Naive thymus-derived CD4-positive, alpha-beta T cell (primary cell): ENCODE measurements at places on chromosomes 12 and 14. TPM values are rescaled to one million over a fixed set of nuclear protein-coding genes. Genes with fewer than 3 reads are reported as not detected.

DNA sequence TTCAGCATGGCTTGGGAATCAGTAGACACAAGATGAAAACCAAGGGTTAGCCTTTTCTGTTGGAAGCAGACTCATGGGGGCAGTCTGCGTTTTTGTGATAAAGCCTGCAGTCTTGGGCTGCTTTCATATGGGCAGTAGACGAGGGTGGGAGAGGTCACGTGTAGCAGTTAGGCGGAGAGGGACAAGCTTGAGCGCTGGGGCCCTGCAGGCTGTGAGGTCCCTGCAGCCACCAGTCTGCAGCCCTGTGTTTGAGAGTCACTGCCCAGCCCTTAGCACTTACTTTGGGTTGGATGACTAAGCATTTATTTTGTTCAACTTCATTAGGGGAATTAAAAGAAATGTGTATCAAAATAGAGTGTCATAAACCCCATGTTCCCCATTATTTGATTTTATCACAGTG is 37.2 kb downstream of the EP400 start:
- H3K36me3 ChIP-seq: peaks cover 30% of the 10 kb centered on the region
- H3K4me3 ChIP-seq: no peak overlapping the region
- H3K4me1 ChIP-seq: no peaks in the 10 kb centered on the region
- H3K27me3 ChIP-seq: no peaks in the 10 kb centered on the region
- no peak overlapping the region for H3K27ac ChIP-seq
- DNase-seq: no peak

GRCh38 chr12:50727466-50727865 is 36.4 kb upstream of the ATF1 start:
- H3K27me3 ChIP-seq: no peaks in the 10 kb centered on the region
- no peak overlapping the region for H3K27ac ChIP-seq
- H3K4me1 ChIP-seq: no peaks in the 10 kb centered on the region
- DNase-seq: no peak
- H3K4me3 ChIP-seq: no peak overlapping the region
- H3K36me3 ChIP-seq: peaks cover 17% of the 10 kb centered on the region

DNA sequence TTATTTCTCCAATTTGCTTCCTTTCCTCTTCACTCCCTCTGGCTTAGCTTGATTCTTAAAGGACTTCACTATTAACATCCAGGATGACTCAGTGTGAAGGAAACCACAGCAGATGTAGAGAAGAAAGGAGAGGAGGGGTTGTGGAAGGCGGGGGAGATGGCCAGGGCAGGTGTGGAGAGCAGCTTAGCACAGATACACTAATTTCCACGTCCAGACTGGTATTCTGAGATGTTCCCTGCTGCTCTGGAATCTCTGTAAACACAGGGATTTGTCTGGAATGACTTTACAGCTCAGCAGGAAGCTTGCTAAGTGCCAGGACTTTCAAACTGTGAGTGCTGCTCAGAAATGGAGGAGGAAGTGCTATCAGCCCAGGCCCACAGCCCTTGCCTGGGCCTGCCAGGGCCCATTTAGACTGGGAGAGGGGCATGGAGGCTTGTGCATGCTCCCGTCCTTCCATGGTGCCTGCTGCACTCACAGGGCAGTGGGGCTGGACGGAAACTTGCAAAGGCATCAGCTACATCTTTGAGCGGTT is 202.5 kb upstream of the DDHD1 start:
- H3K27me3 ChIP-seq: no peaks in the 10 kb centered on the region
- H3K4me3 ChIP-seq: no peak overlapping the region
- H3K4me1 ChIP-seq: no peaks in the 10 kb centered on the region
- no peak for DNase-seq

- H3K27ac ChIP-seq: no peak overlapping the region
- DNase-seq: no peak
- no peaks in the 10 kb centered on the region for H3K36me3 ChIP-seq
- no peaks in the 10 kb centered on the region for H3K4me1 ChIP-seq
- H3K4me3 ChIP-seq: no peak overlapping the region
- no peaks in the 10 kb centered on the region for H3K27me3 ChIP-seq
These were observed 142.4 kb downstream of the OTOGL start for GRCh38 chr12:80241576-80242273.

DNA sequence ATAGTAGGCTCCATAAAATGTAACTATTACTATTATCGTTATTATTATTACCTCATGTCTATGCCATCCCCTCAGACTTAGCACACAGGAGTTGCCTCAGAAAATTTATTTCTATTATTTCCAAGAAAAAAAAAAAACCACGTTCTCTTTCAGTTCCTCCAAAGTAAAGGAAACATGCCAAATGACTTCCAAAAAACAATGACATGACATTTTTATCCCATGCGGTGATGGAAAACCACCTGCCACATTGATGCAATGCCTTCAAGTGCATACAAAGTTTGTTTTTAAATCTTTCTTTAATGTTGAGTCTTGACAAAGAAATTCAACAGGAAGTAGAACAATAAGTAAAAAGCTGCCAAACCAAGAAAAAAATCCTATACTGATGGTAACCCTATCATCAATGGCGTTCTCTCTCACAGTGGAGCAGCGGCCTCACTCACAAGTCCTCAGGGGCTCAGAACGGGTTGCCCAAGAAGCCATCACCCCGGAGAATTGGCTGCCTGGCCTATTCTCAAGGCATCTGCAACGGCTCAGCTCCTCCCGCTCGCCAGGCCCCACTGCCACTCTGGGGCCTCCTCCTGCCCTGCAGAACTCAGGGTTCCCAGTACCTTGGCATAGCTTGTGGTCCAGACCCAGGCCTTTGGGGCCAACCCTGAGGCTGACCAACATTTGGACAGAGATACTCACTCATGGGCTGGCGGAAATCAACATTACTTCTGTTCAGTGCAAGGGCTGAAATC is 51.9 kb downstream of the SERPINA3 start:
- no peak overlapping the region for H3K4me3 ChIP-seq
- no peak overlapping the region for H3K27ac ChIP-seq
- no peaks in the 10 kb centered on the region for H3K36me3 ChIP-seq

DNA sequence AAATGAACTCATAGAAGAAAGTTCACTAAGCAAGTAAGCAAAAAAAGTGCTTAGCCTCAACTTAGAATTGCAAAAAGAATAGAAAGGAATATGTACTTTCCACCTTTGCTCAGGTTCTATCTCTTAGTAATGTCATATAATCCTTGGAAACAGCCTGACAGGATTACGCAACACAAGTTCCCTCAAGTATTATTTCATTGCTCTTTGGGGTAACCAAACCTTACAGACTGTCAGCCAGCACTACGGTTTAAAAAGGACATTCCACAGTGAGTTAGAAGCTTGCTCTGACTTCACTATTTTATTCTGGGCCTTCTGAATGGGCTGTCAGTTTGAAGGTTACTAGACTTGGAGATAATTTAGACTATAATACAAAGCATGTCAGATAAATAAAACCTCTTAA is 264.0 kb downstream of the ATXN7L3B start:
- DNase-seq: no peak
- no peaks in the 10 kb centered on the region for H3K36me3 ChIP-seq
- no peaks in the 10 kb centered on the region for H3K27me3 ChIP-seq

DNA sequence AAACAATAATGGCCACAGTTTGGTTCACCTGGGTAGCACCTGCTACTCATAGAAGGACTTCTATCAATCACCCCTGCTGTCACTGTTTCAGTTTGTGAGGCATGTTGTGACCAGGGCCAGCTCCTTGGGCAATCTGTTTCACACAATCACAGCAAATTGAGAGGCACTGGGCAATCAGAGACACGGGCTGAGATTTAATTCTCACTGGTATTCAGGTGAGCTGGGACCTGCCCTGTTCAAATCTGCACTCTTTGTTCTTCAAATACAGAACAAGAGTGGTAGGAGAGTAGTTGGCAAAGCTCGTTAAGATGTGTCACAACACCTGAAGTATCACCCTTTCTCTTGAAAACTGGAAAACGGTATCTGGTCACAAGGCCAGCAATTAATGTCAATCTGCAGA is 57.8 kb upstream of the NAP1L1 start:
- H3K4me3 ChIP-seq: no peak overlapping the region
- H3K27ac ChIP-seq: no peak overlapping the region
- DNase-seq: no peak
- no peaks in the 10 kb centered on the region for H3K27me3 ChIP-seq
- no peaks in the 10 kb centered on the region for H3K36me3 ChIP-seq
- H3K4me1 ChIP-seq: peaks cover 15% of the 10 kb centered on the region

DNA sequence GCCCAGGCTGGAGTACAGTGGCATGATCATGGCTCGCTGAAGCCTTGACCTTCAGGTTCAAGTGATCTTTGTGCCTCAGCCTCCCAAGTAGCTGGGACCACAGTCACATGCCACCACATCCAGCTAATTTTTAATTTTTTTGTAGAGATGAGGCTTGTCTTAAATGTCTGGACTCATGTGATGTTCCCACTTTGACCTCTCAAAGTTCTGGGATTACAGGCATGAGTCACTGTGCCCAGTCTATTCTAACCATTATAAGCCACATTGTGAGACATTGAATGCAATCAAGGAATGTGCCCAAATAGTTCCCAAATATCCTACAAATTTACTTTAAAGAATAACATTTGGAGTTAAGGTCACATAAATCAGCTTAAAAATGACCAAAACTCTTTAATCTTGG is 130.7 kb upstream of the ARID2 start:
- H3K27ac ChIP-seq: no peak overlapping the region
- no peaks in the 10 kb centered on the region for H3K36me3 ChIP-seq
- H3K4me3 ChIP-seq: no peak overlapping the region
- DNase-seq: no peak
- H3K27me3 ChIP-seq: no peaks in the 10 kb centered on the region
- H3K4me1 ChIP-seq: no peaks in the 10 kb centered on the region

AMN gene
- total RNA-seq: 4.0 TPM

- H3K4me3 ChIP-seq: no peak overlapping the region
- no peak for DNase-seq
- H3K27me3 ChIP-seq: no peaks in the 10 kb centered on the region
- H3K36me3 ChIP-seq: no peaks in the 10 kb centered on the region
- H3K4me1 ChIP-seq: peaks cover 7% of the 10 kb centered on the region
These were observed 2.1 kb upstream of the CRIP2 start for GRCh38 chr14:105472486-105472991.

DNA sequence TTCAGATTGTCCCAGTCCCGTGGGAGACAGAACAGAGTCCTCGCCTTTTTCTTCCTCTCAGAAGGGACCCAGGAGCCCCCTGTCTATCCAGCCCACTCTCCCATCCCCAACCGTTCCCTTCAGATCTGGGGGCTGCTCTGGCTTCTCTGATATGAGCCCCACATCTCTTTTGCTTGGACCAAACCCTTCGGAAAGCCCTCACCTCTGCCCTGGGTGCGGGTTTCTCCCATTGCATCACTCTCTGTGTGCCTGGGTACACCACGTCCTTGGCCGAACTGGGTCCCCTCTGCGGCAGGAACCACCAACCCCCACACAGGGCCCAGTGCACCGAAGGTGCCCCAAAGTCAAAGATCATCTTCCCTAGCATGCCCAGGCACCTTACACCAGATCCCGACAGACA is 87.8 kb downstream of the DICER1 start:
- no peaks in the 10 kb centered on the region for H3K36me3 ChIP-seq
- no peak for DNase-seq
- H3K4me1 ChIP-seq: no peaks in the 10 kb centered on the region
- H3K27me3 ChIP-seq: no peaks in the 10 kb centered on the region
- no peak overlapping the region for H3K4me3 ChIP-seq
- no peak overlapping the region for H3K27ac ChIP-seq

DNA sequence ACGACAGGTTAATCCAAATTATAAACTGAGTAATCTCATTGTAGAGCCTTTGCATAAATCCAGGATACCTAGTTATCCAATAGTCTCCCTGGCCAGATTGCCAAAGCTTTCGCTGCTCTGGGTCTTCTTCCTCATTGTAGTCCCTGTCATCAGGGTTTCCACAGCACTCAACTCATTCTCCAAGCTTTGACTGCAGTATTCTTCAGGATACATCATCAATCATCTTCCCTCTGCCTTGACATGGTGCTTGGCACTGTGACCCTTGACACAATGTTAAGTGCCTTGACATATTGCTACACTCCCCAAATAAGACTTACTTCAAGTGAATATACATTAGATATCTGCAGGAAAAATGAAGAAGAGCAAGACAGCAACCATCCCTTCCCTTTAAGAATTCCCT is 60.1 kb upstream of the RESF1 start:
- no peak overlapping the region for H3K27ac ChIP-seq
- no peaks in the 10 kb centered on the region for H3K27me3 ChIP-seq
- DNase-seq: no peak
- H3K4me1 ChIP-seq: peaks cover 41% of the 10 kb centered on the region
- no peak overlapping the region for H3K4me3 ChIP-seq

CISTR gene
- not detected for total RNA-seq

- no peaks in the 10 kb centered on the region for H3K36me3 ChIP-seq
- no peaks in the 10 kb centered on the region for H3K27me3 ChIP-seq
- no peak overlapping the region for H3K4me3 ChIP-seq
- DNase-seq: no peak
These were observed 49.6 kb upstream of the RASSF3 start for GRCh38 chr12:64560396-64561301.

ADAMTS20 gene
- not detected for total RNA-seq

- no peaks in the 10 kb centered on the region for H3K36me3 ChIP-seq
- no peaks in the 10 kb centered on the region for H3K27me3 ChIP-seq
- no peaks in the 10 kb centered on the region for H3K4me1 ChIP-seq
- H3K27ac ChIP-seq: no peak overlapping the region
- no peak overlapping the region for H3K4me3 ChIP-seq
- peak; percentile 30 for DNase-seq
These were observed 35.7 kb upstream of the ATP2A2 start for GRCh38 chr12:110245369-110245772.

POLE2 gene
- 1.4 TPM for total RNA-seq

JKAMP gene
- 19.3 TPM for total RNA-seq

CNTN1 gene
- not detected for total RNA-seq

DNA sequence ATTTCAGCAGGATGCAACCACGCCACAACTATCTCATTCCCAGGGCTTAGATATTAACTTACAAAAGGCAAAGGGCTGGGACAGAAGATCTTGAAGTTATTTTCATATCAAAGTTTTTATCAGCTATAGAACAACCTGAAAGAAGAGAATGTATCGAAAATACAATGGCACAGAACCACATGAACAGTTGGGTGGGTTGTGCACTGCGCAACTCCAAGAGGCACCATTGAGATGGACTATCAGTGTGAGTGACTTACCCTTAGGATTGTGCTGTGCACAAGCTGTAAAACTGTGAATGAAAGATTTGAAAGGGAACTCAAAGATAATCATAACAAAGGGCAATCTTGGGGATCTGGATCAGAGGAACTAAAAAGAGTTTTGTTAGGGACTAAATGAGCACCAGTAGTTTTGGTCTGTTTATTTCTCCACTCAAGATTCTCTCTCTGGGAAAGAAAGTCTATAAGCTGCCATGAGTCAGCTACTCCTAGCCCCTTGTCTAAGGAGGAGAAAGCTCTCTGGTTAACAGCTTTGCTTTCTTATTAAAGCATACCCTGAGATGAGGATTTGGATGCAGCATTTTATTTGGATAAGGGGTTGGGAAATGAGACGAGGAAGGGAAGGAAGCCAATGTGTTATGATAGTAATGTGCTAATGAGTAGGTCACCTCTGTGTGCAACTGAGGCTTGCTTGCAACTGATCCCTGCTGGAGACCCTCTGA is 62.2 kb downstream of the TBX5 start:
- H3K36me3 ChIP-seq: no peaks in the 10 kb centered on the region
- H3K4me1 ChIP-seq: no peaks in the 10 kb centered on the region
- no peaks in the 10 kb centered on the region for H3K27me3 ChIP-seq
- no peak overlapping the region for H3K4me3 ChIP-seq
- DNase-seq: no peak

PTPRR gene
- total RNA-seq: not detected in 2 replicates

- no peaks in the 10 kb centered on the region for H3K4me1 ChIP-seq
- no peak overlapping the region for H3K4me3 ChIP-seq
- no peaks in the 10 kb centered on the region for H3K27me3 ChIP-seq
- no peak for DNase-seq
These were observed 43.5 kb downstream of the LMO3 start for GRCh38 chr12:16562435-16562834.

ANKRD33 gene
- not detected in 2 replicates for total RNA-seq

- H3K4me3 ChIP-seq: no peak overlapping the region
- no peaks in the 10 kb centered on the region for H3K36me3 ChIP-seq
- H3K27me3 ChIP-seq: no peaks in the 10 kb centered on the region
- H3K4me1 ChIP-seq: no peaks in the 10 kb centered on the region
These were observed 119.5 kb downstream of the VEZT start for GRCh38 chr12:95337146-95337545.

INHBC gene
- not detected for total RNA-seq
